ENCODE measurements at places on chromosomes 4 and X. TPM values are rescaled to one million over a fixed set of nuclear protein-coding genes. Genes with fewer than 3 reads are reported as not detected.

GRCh38 chr4:181161669-181162068, 1081.5 kb upstream of the TENM3 start:
- no peak for DNase-seq

PPP1R3F gene
- total RNA-seq: 3.9 TPM

DNA sequence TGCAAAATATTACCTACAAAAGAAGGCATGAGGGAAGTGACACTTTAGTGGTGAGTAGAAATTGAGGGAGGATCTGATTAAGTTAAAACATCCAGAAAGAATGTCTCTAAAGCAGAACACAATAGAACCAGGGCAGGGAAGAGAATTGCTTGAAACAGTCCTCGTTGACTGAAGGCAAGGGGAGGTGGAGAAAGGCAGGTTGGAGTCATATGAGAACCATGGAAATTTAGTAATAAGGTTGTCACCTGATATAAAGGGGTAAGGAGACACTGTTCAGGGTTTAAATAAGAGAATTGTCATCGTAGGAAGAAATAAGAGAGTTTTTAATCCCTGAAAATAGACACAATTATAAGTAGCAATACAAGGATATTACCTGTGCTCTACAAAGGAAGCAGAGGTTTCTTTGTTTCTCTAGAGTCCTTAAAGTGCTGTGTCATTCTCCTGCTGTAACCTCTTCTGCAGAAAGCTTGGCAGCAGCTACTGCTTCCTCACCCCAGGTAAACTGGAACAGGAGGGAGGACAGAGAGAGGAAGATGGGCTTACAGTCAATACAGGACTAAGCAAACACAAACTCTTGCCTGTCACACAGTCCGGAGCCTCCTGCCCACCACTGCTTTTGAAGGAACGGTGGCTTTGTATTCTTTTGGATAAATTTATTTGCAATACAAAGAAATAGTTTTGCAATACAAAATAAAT, 258.4 kb downstream of the PPARGC1A start:
- DNase-seq: no peak

P2RY10 gene
- total RNA-seq: 2.4 TPM

SAGE1 gene
- not detected for total RNA-seq

GRCh38 chr4:185862340-185862739, 50.3 kb upstream of the SORBS2 start:
- no peak for DNase-seq

DNA sequence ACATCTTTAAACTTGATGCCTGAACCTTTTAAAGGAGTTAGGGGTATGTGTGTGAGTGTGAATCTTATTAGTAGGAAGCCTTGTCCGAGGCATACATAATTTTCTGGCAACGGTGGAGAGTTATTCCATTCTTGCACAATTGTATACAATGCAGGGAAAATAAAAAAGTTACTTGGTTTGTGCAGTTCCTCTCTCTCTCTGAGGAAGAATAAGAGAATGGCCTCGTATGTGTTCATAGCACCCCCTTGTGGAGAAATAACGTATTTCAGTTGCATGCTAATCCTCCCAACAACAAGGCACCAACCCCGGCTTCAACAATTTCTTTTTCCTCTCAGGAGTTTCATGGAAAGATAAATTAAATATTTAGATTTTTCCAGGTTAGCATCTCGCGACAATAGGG, 33.7 kb upstream of the FGF13 start:
- DNase-seq: peak; percentile 46

GRCh38 chrX:10106806-10107205, 50.0 kb upstream of the CLCN4 start:
- no peak for DNase-seq

All from umbilical cord (tissue), 2 donors.